NCI-H460 (cell line): ENCODE measurements at places on chromosomes 1 and 21.
A peak's percentile ranks its signal among the peaks of the same experiment; 100 is the strongest.

- DNase-seq: no peak
Measured at GRCh38 chr1:20496241-20496661, 10.2 kb upstream of the CAMK2N1 start.

DNA sequence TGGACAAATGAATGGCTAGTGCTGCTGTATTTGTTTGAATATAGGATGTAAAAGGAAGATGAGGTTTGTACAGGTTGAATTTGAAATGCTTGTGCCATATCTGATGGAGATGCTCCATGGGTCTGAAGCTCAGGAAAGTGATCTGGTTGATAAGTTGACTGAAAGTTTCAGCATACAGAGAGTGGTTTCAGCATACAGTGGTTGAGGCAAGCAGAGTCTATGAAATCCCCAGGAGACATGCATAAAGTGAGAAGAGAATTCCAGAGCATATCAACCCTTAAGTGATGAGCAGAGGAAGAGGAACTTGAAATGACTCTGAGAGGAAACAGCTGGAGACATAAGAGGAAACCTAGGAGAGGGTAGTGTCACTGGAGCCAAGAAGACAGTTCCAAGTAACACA, 21.7 kb downstream of the TCHHL1 start:
- no peak for DNase-seq

- DNase-seq: peak; percentile 75
Measured at GRCh38 chr1:48916130-48917069, 139.7 kb upstream of the BEND5 start.

DNA sequence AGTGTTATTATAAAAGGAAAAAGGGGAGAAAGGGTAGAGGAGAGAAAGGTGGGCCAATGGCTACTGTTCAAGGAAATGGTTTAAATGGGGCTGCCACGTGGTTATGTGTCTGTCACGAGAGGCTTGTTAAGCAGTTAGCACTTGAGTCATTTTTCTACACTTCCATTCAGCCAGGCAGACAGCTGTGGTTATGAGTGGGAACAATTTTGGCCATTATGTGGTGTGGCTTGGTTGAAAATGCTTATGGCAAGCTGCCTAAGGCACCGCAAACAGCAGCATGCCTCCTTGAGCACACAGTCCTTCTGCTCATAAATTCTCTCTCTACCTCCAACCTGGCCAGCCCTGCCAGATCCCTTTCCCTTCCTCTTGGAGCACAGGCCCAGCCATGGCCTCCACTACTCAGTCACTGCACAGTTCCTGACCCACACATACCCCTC, 3.2 kb upstream of the SRM start:
- no peak for DNase-seq

DNA sequence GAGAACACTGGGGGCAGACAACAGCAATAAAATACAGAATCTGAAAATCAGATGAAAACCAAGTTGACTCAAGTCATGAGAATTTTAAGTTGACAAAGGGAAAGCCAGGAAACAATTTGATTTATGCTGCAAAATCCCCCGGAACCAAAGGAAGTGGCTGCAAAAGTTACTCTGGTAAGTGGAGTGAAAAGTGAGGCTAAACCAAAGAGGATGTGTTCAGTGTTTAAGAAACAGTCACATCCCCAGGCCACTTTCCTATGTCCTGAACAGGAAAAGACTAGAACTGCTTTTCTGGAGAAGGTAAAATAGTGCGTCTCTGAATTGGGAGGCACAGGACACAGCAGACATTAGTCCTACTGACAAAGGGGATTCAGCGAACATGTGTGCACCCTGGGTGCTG, 5.9 kb downstream of the TARBP1 start:
- no peak for DNase-seq
